ENCODE measurements at places on chromosomes 1 and 21. TPM values are rescaled to one million over a fixed set of nuclear protein-coding genes. Genes with fewer than 3 reads are reported as not detected.

Gene SPRR2A
- not detected for polyA plus RNA-seq

DNA sequence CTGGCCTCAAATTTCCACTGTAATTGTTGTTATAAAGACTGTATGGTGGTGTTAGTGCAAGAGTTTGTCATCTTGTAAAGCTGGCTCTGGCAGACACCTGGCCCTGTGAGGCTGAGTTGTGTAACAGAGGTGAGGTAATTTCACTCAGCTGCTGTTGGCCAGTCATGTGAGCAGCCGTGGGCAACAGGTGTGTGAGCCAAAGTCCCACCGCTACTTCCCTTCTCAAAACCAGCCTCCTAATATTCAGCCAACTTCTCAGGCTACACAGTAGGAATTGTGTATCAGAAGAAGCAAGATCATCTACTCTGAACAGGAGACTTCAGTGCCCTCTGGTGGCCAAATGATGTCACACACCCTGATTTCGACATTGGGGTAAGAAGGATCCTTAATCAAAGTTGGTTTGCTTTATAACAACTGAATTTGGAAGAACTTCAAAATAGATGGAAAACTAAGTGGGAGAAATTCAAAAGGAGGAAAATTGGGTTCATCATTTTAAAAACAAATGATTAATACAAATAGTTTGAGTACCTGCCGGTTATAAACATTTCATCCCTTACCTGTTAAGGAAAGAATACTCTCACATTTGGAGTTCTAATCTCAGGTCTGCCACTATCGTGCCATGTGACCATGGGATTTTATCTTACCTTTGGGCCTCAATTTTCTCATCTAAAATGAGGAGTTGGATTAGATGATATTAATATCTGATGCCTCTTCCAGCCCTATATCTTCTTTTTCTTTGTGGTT lies 2.6 kb upstream of the CREG1 start:
- DNase-seq, result peak; percentile 46

DNA sequence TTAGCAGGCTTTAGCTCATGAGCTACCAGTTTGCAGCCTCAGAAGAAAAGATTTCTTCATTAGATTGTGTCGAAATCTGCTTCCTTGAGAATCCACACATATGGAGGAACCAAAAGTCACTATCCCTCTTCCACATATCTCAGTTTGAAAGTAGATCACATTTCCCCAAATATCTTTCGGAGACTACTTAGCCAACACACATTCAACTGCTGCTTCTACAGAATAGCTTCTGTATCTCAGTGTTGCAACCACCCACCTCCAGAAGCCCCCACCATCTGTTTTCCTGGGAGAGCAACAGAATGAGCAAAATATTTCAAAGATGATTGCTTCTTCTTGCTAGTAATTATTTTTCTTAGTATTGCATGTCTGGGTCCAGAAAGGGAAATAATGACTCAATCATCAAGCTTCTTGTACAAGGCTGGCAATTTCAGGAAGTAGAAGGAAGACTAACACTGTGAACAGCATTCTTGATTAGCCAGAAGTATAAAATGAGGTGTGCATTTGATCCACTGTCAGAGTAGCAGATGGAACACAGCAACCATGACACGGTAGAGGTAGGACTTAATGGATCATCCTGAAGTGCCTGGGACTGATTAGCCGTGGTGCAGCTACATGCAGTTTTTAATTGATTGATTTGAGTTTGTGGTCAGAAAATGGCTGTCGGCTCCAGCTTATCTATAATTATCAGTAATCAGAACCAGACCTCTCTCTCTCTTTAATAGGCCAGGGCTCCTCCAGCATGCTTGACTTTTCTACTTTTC lies 24.9 kb downstream of the ZC3H11B start:
- no peak for DNase-seq

DNA sequence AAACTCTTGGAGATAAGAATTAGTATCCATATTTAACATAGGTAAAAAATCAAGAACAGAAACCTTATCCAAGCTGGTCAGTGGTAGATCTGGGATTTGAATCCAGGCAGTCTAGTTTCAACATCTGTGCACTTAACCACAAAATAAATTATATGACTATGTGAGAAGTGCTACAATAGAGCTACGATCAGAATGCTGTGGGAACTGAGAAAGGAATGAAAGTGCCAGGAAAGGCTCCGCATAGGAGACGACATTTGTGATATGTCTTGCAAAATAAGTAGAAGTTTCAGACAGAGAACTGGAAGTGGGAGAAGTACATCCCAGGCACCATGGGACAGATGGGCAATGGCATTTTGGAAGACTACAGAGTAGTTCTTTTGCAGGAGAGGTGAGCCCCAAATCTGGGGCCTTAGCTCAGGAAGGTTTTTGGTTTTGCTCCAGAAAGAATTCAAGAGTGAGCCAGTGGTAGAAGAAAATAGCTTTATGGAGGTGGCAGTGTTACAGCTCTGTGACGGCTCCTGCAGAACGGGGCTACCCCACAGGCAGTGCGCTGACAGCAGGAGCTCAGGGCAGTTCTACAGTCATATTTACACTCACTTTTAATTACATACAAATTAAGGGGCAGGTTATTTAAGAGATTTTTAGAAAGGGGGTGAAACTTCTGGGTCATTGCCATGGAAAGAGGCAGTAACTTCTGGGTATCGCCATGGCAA lies 25.5 kb upstream of the GJA5 start:
- DNase-seq, result no peak

Gene TDRKH
- polyA plus RNA-seq, result 11.2 TPM

DNA sequence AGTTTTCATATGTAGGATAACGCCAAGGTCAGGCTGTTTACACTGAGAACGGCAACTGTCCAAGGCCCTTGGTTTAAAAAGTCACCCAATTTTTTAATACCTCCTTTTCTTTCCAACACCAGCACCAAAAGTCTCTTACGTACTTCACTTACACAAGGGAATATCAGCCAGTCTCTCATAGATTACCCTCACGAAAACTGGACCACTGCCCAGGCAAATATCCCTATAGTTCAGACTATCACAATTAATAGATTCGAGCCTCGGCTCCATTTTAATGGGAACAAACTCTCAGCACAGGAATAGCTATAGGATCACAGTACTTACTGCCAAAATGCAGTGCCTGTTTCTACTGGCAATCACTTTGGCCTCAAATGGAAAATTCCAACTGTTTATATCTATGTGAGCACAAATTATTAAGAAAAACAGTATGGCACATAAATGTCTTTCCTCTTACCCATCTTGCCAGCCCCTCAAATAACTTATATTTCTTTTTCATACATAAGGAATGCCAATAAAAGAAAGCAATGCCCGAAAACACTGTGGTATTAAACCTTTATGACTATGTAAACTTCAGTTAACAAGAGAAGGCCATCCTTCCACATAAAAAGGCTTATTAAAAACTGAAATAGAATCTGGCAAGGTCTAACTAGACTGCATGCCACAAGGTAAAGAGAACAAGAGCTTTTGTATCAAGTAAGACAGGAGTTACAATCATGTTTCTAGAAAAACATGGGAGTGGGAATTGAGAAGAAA lies 97.8 kb downstream of the SLC45A1 start:
- no peak for DNase-seq

GRCh38 chr1:169796274-169796810 lies 1.6 kb upstream of the METTL18 start:
- DNase-seq, result no peak

GRCh38 chr1:1211541-1212441 lies 2.2 kb downstream of the TNFRSF4 start:
- no peak for DNase-seq

GRCh38 chr1:184507165-184507564 lies 120.3 kb downstream of the C1orf21 start:
- DNase-seq, result no peak

GRCh38 chr1:56578138-56578962 lies 1.0 kb downstream of the PLPP3 start:
- peak; percentile 55 for DNase-seq

Gene UBASH3A
- polyA plus RNA-seq, result 0.12 TPM

- DNase-seq, result no peak
Observed at GRCh38 chr1:203041351-203041932, 15.2 kb downstream of the PPFIA4 start.

DNA sequence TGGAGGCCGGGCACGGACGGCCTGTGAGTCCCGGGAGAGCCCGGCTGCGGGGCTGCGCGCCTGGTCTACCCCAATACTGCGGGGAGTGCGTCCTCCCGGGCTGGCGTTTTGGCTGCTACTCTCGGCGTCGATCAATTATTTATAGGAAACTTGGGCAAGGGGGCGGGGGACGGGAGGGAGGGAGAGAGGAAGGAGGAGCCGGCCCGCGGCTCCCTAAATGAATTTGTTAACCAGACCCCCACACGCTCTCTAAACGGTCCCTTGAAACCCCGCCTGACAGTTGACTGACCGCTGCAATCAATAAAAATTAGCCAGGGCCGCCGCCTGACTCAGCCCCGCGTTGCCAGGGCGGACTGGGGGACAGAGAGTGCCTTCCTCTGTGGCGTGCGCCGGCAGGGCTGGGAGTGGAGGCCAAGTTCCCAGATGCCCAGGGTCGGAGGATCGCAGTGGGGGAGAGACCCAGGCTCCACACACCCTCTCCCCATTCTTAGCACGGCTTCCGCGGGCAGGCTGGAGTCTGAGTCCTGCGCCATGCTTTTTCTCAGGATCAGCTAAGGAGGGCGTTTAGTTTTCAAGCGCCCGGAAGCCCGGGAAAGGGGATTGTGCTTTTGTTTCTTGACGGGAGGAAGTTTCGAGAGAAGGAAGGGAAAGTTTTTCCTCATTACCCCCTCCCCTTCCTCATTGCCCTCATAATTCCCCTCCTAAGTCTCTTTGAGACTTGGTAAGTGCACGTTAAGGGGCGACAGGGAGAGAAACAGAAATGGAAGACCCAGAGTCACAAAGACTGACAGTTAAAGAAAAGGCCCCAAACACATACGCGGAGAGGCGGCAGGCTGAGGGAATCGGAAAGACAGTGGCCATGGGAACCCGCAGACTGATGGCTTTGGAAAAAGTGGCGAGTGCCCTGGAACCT lies 6.2 kb downstream of the PAX7 start:
- no peak for DNase-seq

Data from right lung (tissue), 10 donors.